ENCODE measurements at places on chromosomes 6 and 20.

GRCh38 chr6:122712093-122712447, 67.4 kb upstream of the FABP7 start:
- no peaks in the 10 kb centered on the region for H3K36me3 ChIP-seq
- peaks cover 18% of the 10 kb centered on the region for H3K4me1 ChIP-seq

DNA sequence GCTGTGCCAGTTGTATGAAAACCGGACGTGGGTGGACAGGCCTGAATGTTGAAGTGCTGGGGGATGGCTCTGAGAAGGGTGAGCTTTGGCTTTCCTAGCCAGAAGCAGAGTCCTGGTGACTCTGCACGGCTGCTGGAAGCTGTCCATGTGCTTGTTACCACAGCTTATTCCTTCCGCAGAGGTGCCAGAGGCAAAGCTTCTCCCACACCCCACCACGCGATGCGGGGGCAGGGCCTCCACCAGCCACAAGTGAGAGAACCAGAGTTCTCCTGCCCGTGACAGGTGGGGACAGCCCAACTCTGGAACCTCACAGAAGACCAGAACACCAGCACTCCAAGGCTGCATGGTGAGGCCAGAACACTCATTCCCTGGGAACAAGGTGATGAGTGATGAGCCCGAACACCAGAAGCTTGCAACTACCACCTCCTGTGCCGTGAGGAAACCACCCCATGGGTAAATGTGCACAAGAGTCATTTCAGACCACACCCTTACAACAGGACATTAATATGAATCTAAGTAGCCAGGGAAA, 36.7 kb downstream of the JAG1 start:
- no peak overlapping the region for H3K4me3 ChIP-seq
- H3K27me3 ChIP-seq: peaks cover 2% of the 10 kb centered on the region
- DNase-seq: no peak
- H3K36me3 ChIP-seq: peaks cover 5% of the 10 kb centered on the region

GRCh38 chr6:37006793-37007339, 1.4 kb downstream of the FGD2 start:
- H3K27me3 ChIP-seq: peaks cover 6% of the 10 kb centered on the region
- H3K4me3 ChIP-seq: no peak overlapping the region
- DNase-seq: no peak

GRCh38 chr20:3898639-3899038, 9.5 kb downstream of the PANK2 start:
- H3K4me3 ChIP-seq: no peak overlapping the region
- no peak for DNase-seq
- no peak overlapping the region for H3K27ac ChIP-seq
- peaks cover 19% of the 10 kb centered on the region for H3K4me1 ChIP-seq

DNA sequence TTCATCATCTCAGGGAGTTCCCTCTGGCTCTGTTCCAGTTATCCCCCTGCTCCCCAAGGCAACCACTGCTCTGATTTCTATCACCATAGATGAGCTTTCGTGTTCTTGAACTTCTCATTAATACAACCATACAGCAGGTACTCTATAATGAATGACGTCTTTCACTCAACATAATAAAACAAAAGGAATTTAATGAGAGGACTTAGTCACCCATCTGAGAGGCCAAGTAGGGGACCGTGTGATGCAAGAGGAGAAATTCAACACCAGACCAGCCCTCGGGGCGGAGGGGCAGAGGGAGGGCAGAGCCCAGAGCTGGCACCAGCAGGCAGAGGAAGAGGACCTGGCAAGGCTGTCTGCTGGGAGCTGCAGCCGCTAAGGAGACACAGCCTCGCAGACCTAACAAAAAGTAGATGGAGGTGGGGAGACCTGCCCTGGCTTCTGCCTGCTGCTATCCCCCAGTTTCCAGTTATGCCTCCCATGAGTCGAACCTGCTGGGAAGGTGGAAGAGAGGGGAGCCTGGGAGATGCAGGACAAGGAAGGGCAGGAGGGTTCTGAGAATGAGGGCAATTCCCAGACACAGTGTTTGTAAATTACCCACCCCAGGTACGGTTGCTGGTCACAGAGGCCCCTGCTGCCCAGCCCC, 13.8 kb downstream of the CCN5 start:
- peaks cover 7% of the 10 kb centered on the region for H3K4me1 ChIP-seq
- no peaks in the 10 kb centered on the region for H3K36me3 ChIP-seq
- no peak overlapping the region for H3K4me3 ChIP-seq
- no peak for DNase-seq
- H3K27ac ChIP-seq: peak overlapping the region; percentile 41

- no peak overlapping the region for H3K4me3 ChIP-seq
- no peak overlapping the region for H3K27ac ChIP-seq
- H3K27me3 ChIP-seq: no peaks in the 10 kb centered on the region
- H3K36me3 ChIP-seq: no peaks in the 10 kb centered on the region
- DNase-seq: peak; percentile 97
Measured at GRCh38 chr20:35447082-35447789, 8.2 kb upstream of the CEP250 start.

Measured in glutamatergic neuron (in vitro differentiated cells).